Iris pigment epithelial cell (primary cell): ENCODE measurements at places on chromosomes 1 and 21.

DNA sequence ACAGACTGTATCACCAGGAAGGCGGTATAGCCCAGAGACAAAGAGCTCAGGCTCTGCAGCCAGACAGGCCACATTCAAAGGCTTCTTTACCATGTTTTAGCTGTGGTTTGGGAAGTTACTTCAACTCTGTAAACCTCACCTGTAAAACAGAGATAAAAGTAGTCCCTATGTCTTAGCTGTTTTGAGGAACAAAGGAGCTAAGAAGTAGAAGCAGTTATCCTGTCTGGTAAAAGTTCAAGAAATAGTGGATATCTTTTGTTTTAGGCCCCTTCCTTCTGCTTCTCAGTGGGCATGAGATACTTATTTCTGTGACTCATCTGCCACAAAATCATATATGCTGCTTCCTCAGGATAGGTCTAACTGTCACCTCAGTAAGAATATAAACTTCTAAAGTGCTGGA lies 6.5 kb downstream of the CD34 start:
- no peak for DNase-seq

DNA sequence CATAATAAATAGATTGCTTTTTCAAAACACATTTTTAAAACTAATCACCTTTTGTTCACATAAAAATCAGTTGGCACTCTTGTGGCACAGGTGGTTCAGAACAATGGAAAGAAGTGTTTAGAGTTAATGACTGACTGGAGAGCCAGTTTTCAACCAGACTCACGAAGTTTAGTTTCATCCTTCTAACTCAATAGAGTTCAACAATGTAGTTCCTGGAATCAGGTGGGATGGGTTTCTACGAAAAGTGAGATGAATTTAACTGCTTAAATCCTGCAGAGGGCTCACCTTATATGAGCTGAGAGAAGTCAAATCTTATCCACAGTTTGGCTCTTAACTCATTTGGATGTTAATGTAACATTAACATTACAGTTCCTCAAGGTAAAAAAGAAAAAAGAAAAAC lies 116.5 kb downstream of the SMYD2 start:
- no peak for DNase-seq

DNA sequence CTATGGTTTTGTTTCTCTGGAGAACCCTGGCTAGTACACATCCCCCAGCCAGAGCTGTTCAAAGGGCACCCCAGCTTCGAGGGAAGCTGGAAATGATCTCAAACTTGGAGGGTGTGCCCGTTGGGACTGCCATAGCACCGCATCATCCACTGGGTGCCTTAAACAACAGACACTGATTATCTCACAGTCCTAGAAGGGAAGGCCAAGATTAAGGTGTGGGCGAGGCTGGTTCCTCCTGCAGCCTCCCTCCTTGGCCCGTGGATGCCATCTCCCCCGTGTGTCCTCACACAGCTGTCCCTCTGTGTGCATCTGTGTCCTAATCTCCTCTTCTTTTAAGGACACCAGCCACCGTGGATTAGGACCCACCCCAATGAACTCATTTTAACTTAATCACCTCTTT lies 4.2 kb upstream of the IBA57 start:
- DNase-seq: no peak

DNA sequence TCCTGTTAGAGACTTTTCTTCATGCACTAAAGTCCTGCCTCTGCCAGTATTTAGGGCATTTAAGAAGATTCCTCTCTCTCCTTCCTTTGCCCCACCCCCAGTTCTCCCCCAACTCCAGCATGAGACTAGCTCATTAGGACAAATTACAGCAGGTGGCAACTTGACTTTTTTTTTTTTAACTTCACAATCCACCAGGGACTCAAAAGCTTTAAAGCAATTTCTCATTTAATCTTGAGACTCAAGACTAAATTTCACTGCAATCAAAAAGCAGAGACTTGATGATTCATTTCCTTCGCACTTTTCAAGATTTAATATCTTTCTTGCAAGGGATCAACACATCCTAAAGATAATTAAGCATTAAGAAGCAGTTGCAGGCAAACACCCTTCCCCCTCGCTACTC lies 74.9 kb downstream of the WLS start:
- no peak for DNase-seq

GRCh38 chr1:3578433-3578805 lies 32.9 kb downstream of the MEGF6 start:
- DNase-seq: no peak

- peak; percentile 99 for DNase-seq
Observed at GRCh38 chr1:7401814-7402547, 369.1 kb upstream of the VAMP3 start.
